NCI-H1105 (cell line): ENCODE measurements at places on chromosomes 5 and 9.

DNA sequence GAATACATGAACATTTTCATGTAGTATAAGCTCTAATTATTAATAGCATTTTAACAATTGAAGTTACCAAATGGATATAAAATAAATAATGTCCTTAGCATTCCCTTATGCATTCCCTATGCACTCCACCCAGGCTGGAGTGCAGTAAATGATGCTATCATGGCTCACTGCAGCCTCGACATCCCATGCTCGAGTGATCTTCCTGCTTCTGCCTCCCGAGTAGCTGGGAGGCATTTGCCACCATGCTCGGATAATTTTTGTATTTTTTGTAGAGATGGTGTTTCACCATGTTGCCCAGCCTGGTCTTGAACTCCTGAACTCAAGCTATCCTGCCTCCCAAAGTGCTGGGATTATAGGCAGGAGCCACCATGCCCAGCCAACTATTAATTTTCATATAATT lies 184.0 kb downstream of the PBX3 start:
- no peak for DNase-seq

DNA sequence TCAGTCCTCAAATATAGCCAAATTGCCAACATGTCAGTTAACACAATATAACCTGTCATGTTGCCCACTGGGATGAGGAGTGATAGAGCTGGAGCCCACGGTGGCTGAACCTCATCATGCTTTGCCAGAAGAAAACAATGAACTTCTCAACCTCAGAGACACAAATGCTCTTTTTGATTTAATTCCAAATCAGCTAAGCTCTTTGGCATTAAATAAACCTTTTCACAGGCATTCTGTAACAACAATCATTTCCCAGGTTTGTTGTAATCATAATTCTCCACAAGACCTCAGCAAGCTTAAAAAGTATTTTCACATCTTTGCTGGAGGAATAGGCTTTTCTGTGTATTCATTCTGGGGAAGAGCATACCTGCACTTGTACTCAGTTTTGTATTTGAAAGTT lies 830.9 kb downstream of the MAT2B start:
- DNase-seq, result no peak

- no peak for DNase-seq
Measured at GRCh38 chr9:105354448-105354847, 93.4 kb upstream of the FSD1L start.

- DNase-seq, result no peak
Measured at GRCh38 chr9:818958-819357, 22.5 kb upstream of the DMRT1 start.

DNA sequence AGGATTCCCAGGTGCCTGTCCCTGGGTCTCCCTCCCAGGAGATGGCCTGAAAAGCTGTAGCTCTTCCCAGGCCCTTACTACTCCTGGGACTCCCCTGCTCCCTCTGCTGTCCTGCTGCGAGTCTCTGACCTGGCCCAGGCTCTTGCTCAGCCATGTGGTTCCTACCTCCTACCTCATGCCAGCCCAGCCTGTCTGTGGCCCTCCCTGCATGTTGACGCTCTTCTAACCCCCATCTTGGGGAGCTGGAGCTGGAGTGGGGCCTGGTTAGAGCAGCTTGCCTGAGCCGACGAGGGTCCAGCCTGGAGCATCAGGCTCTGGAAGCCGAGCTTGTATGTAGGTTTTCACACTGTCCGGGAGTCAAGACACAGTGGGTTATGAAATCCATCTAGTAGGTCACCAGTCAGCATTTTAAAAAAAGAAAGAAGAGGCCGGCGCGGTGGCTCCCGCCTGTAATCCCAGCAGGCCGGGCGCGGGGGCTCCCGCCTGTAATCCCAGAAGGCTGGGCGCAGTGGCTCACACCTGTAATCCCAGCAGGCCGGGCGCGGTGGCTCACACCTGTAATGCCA lies 244.4 kb downstream of the FANCC start:
- DNase-seq, result no peak

GRCh38 chr5:107451028-107451427 lies 219.7 kb downstream of the EFNA5 start:
- no peak for DNase-seq

DNA sequence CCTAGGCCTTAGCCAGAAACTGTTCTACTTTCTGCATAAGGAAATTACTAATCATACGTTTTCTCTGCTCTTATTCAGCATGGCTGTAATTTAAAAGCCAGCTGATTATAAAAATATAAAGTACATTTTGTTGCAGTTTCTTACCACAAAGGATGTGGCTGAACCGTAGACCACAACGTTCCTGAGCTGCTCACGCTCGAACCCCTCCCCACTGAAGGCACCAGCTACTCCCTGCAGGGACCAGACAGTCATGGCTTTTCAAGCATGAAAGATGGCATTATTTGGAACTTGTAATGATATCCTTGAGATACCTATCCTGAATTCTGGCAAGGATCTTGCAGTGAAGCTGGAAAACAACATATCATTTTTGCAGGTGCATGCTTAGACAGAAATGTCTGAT lies 91.8 kb upstream of the DMRT1 start:
- no peak for DNase-seq

GRCh38 chr5:73981704-73982103 lies 355.7 kb downstream of the ARHGEF28 start:
- DNase-seq, result no peak

DNA sequence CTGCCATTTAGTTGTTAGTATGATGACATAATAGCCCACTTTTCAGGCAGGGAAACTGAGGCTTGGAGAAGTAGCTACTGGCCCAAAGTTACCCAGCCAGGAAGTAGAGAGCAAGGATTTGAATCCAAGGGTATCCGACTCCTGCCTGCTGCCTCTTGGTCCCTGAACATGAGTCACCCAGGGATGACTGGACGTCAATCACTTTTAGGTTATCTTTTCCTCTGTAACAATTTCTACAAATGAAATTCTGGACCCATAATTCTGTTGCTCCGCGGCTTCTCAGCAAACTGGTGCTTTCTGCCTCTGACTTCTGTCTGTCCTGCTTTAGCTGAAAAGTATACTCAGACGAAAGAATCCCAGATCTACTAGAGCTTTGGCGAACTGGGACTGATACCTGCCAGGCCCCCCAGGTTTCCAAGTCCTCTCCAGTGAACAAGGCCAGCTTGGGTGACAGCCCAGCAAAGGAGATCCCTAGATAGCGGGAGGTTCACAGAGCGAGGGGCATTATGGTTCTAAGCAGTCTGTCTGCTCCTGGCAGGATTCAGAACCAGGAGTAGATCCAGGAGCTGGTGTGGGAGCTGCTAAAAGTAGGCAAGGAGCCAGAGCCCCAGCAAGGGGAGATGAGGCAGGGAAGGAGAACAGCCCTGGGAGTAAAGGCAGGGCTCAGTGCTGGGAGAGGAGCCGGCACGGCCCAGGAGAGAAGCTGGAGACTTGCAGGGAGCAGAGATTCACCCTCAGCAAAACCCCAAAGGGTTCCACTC lies 20.6 kb downstream of the OLFML2A start:
- DNase-seq, result no peak

GRCh38 chr9:92642564-92642963 lies 27.4 kb downstream of the IPPK start:
- DNase-seq, result no peak

- DNase-seq, result no peak
Measured at GRCh38 chr5:126438868-126439267, 15.7 kb downstream of the GRAMD2B start.

- DNase-seq, result no peak
Measured at GRCh38 chr5:134132372-134133187, 18.1 kb downstream of the TCF7 start.

- DNase-seq, result no peak
Measured at GRCh38 chr9:3386753-3387152, 139.0 kb downstream of the RFX3 start.

GRCh38 chr9:108377382-108377781 lies 478.4 kb downstream of the ACTL7B start:
- no peak for DNase-seq

DNA sequence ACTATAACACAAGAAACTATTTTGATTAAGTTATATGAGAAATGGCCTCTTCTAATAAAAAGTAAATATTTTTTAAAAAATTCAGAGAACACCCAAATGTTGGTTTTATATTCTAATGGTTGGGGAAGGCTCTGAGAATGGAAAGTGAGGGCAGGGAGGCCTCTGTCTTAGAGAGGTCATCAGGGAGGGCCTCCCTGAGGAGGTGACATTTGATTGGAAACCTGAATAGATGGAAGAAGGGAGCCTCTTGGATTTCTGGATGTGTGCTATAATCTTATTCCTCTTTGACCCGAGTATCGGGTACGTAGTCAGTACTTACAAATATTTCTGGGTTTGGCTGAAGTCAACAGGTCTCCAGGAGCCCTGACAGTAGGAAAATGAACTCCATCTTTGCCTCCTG lies 26.1 kb upstream of the GRPEL2 start:
- no peak for DNase-seq

DNA sequence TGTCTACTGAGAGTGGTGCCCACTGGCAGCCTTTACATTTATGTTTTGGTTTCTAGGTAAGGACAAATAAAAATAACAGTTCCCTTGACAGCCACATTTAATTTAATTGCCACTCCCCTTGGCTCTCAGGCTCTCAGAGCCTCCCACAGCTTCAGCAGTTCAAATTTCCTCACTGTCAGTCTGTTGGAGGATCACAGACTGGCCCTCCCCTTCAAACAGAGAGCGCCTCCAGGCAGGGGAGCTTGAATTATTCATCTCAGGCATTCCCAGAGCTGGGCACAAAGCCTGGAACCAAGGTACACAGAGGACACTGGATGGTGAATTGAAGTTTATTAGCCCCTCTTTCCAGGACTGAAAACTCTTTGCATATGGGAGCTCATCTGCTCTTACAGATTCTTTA lies 407.7 kb downstream of the SPOCK1 start:
- peak; percentile 34 for DNase-seq

- no peak for DNase-seq
Measured at GRCh38 chr9:135714242-135715055, 12.5 kb downstream of the KCNT1 start.

- no peak for DNase-seq
Measured at GRCh38 chr5:96492459-96493047, 59.5 kb upstream of the PCSK1 start.

- DNase-seq, result no peak
Measured at GRCh38 chr5:163105456-163105855, 331.9 kb upstream of the CCNG1 start.

- no peak for DNase-seq
Measured at GRCh38 chr9:133864011-133864410, 125.9 kb upstream of the SARDH start.

- DNase-seq, result no peak
Measured at GRCh38 chr9:81125446-81126092, 563.8 kb downstream of the TLE1 start.

GRCh38 chr5:141908796-141909195 lies 14.9 kb upstream of the DELE1 start:
- DNase-seq, result no peak

- no peak for DNase-seq
Measured at GRCh38 chr5:50711280-50711679, 44.8 kb downstream of the PARP8 start.

DNA sequence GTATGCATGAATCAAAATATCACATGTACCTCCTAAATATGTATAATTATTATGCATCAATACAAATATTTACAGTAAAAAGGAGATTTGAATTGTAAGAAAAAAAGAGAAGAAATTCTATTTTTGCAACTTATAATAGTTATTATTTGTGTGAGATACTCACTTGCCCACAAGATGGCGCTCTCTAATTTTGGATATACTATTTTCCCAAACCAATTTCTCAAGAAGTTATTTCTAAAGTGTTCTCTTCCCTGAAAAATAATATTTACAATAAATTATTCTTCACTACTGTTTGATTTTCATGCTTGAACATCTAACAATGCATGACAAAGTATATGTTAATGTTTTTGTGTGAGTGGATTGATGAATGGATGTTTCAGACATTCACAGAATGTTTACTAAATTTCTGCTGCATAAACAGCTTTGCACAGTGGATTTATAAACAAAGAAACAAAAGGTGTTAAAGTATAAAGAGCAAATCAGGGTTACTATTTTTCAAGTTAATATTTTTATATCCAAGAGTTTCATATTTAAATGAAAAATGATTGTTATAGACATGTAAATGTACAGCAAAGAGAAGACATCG lies 503.4 kb downstream of the PDE4D start:
- DNase-seq, result no peak

DNA sequence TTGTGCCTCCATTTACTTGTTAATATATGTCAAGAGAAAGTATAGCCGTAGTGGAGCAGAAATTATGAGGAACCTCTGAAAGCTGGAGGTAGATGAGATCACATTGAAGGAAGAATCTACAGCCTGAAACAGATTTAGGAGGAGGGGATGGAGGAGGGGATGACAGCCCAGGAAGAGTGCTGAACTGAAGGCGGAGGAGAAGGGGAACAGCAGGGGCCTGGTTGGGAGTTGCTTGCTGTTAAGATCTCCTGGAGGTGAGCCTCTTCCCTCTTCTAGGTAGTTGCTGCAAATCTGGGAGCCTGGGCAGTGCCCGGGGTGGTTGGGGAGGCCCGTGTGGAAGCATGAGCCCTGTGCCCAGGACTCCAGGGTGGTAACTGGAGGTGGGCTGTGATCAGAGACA lies 111.8 kb upstream of the SEMA6A start:
- no peak for DNase-seq

- DNase-seq, result no peak
Measured at GRCh38 chr9:91429501-91429900, 5.9 kb upstream of the NFIL3 start.

- no peak for DNase-seq
Measured at GRCh38 chr5:138611678-138612218, 36.5 kb upstream of the HSPA9 start.
